Caki2 (cell line): ENCODE measurements at places on chromosomes 16 and 17. TPM values are rescaled to one million over a fixed set of nuclear protein-coding genes. Genes with fewer than 3 reads are reported as not detected.

CD300E gene
- not detected in 2 replicates for total RNA-seq

PYDC1 gene
- total RNA-seq = not detected in 2 replicates

CTDNEP1 gene
- 9.6 and 19.0 TPM in 2 replicates for total RNA-seq

DNA sequence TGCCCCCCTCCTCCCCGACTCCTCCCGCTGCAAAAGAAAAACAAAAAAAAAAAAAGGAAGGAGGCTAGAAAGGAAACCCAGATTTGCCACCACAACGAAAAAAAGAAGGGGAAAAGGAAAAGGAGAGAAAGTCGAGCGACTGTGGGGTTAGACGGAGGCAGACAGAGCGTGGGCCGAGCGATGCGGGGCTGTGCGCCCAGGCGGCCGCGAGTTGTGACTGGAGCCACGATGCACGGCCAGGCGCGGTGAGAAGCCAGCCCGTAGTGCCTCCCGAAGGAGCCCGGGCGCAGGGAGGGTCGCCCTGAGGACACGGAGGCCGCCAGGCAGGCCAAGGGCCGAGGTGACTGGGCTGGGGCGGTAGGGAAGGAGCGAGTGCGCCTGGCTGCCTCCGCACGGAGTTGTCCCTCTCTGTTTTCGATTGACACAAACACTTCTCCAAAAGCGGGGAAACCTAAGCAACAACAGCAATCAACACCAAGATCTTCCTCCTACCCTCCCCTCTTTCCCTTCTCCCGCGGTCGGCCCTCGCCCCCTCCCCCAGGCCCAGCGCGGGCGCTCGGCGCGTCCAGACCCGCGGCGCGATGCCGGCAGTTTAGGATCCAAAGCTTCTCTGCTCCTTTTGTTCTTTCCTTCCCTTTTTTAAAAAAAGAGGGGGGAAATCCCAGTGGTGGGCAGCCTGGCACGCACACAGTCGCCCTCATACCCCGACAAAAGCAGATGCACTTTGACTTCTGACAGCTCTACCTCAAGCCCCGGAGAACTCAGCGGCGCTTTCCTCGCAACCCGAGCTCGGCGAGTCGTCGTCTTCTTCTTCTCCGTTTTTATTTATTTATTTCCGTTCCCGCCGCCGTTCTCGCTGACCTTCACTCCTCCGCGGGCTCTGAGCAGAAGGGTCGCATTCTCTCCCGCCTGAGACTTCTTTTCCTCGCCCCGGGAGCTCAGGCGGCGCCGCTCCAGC is at the start of gene LHX1:
Gene LHX1, plus strand, starts transcription at position 475 of the 958 bp plus-strand sequence. CDS start 723 bp downstream, outside the sequence.
- no peak for DNase-seq

- DNase-seq = no peak
Measured at GRCh38 chr17:81367171-81367570, 28.1 kb upstream of the BAHCC1 start.

- no peak for DNase-seq
Measured at GRCh38 chr16:79339863-79340262, 260.7 kb downstream of the MAF start.

- DNase-seq = no peak
Measured at GRCh38 chr16:18048853-18049546, 287.5 kb downstream of the NPIPA8 start.

- DNase-seq = no peak
Measured at GRCh38 chr16:55370762-55371482, 46.9 kb downstream of the IRX6 start.

GRCh38 chr17:75689441-75689873 is 22.3 kb downstream of the SAP30BP start:
- DNase-seq = no peak

GRCh38 chr17:13153036-13153435 is 135.2 kb upstream of the ELAC2 start:
- no peak for DNase-seq

DNA sequence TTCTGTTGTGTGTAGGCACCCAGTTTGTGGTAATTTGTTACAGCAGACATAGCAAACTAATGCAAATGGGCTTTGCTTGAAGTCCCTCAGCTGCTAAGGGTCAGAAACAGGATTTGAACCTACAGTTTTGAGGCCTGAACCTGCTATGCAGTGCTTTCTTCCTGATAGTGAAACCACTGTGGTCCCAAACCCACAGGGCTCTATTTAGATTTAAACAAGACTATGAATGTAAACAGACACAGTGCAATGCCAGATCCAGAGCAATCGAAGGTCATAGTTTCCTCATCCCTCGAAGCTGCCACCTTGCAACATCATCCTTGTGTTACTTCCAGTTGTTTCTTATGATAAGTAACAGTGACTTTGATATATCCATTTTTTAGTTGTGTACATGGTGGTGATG is 630.2 kb downstream of the WWOX start:
- DNase-seq = no peak

DNA sequence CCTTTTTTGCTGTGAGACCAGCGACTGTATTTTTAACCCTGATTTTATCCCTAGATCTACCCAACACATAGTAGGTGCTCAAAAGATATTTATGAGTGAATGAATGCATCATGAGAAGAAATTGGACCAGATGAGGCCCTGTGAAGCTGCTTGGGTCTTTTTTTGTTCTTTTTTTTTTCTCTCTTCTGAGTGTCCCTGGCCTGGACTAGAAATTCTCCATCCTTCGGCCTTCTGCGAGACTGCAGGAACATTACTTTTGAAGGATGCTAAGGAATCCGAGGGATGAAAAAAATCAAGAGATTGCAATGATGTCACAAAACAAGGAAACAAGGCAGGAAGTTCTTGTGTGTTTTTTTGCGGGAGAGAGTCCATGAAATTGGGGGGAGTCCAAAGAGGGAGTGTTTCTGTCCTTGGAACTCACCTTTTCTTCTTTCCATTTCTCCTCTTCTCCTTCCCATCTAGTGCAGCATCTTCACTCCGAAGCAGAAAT is 560 bp upstream of the RUSF1 start:
- no peak for DNase-seq

- peak; percentile 3 for DNase-seq
Measured at GRCh38 chr17:8621585-8621984, 8.9 kb downstream of the MYH10 start.

- no peak for DNase-seq
Measured at GRCh38 chr17:33229499-33229898, 63.6 kb downstream of the ASIC2 start.

DNA sequence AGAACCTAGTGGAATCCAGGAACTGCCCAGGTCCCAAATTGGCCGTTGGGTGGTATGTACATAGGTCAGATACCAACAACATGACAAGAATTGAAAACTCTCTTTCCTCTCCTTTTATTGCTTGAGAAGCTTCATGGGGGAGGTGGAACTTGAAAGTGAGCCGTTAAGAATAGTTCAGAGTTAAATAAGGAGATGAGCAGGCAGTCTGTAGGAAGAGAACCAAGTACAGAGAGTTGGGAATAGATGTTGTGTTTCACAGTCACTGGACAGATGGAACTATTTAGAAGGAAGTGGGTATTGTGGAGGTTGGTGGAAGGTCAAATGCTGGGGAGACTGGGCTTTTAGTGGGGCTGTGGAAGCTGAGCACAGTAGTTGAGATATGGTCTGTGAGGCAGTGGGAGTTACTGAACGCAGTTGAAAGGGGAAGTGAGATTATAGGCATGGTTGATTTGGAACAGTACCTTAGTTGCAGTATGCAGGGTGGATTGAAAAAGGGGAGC is 26.4 kb downstream of the ARHGAP44 start:
- no peak for DNase-seq
